GOT3 (cell line): ENCODE measurements at places on chromosomes 5 and 9.

GRCh38 chr5:34574936-34575467, 81.1 kb upstream of the RAI14 start:
- no peak for DNase-seq

- no peak for DNase-seq
These were observed 236.2 kb downstream of the NNT start for GRCh38 chr5:43839218-43839617.

DNA sequence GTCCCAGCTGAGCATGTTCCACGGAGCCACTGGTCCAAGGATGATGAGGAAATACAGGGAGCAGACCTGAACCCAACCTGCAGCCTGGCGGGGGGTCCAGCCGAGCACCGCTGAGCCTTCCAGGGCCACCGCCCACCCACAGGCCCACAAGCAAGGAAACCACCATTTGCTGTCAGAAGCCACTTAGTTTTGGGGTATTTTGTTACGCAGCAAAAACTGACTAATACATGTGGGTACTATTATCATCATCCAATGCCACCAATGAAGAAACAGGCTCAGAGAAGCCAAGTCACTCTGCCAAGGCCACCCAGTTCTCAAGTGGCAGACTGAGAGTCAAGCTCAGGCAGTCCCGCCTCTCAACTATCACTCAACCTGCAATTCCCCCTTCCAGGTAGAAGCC, 48.0 kb upstream of the RXRA start:
- no peak for DNase-seq

- DNase-seq, result no peak
These were observed 20.4 kb upstream of the DELE1 start for GRCh38 chr5:141903261-141903660.

GRCh38 chr9:79131824-79132377, 439.9 kb upstream of the TLE4 start:
- no peak for DNase-seq

GRCh38 chr5:148825716-148826052, 727 bp upstream of the ADRB2 start:
- DNase-seq, result no peak

- no peak for DNase-seq
These were observed 10.0 kb downstream of the TRAF1 start for GRCh38 chr9:120916588-120916987.

DNA sequence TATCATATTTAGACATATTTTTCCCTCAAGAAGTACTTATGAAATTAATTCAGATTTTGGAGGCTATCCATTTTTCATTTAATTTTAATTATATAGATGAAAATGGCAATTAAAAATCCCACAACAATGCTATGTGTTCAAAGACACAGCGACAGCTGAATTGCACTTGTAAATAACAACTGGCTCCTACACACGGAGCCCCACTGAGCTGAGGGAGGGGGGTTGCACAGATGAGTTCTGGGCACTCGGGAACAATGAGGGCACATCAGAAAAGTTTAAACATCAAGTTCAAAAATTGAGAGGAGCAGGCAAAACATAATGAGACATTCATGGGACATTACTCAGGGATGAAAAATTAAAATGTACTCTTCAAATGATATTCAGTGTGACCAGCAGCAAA, 104.9 kb downstream of the MARCHF3 start:
- no peak for DNase-seq

GRCh38 chr5:33504570-33504969, 63.8 kb downstream of the TARS1 start:
- DNase-seq, result no peak

- DNase-seq, result no peak
These were observed 6.9 kb downstream of the CXCL14 start for GRCh38 chr5:135571902-135572301.

DNA sequence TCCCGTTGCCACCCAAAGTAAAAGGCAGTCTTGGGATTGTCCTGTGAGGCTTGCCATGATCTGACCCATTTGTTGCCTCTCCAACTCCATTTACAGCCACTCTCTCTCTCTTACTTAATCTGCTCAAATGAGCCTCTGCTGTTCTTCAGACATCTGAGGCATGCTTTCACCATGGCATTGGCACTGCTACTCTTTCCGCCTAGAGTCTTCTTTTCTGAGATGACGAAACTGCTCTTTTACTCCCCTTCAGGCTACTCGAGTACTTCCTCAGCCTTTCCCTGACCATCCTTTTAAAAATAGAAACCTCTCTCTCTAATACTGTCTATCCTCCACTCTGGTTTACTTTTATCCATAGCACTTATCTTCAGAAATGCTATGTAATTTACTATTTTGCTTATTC, 9.0 kb downstream of the FOCAD start:
- no peak for DNase-seq

DNA sequence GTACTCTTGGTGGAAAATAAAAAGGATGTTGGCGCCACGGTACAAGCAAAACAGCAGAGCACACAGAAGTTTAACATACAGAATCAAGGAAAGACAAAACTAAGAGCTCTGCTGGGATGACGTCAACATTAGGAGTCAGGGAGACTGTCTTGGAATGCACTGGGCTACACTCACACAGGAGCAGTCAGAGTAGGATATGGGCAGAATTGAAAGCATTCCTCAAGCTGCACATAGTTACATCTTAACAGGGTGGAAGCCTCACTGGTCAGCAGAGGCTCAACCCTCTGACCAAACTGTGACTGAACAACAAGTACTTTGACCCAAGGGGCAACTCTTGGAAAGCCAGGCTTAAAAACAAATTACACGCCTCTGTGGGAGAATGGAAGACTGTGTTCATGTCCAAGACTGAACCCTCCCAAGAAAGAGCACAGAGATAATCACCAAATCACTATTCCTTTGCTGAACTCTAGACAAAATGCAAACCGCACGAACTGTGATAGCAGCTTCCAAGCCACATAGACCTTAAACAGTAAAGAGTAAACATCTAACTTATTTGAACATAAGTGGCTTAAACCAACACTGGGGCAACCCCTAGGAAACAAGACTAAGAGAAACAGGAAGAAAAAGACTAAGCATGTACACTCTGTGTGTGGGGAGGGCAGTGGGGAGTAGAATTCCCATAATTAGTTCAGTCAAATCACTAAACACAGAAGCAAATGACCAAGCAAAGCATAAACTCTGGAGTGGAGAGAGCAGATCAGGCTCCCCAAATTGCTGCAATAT, 772.7 kb downstream of the PRELID2 start:
- DNase-seq, result no peak

GRCh38 chr5:133124891-133125290, 73.1 kb downstream of the HSPA4 start:
- no peak for DNase-seq

DNA sequence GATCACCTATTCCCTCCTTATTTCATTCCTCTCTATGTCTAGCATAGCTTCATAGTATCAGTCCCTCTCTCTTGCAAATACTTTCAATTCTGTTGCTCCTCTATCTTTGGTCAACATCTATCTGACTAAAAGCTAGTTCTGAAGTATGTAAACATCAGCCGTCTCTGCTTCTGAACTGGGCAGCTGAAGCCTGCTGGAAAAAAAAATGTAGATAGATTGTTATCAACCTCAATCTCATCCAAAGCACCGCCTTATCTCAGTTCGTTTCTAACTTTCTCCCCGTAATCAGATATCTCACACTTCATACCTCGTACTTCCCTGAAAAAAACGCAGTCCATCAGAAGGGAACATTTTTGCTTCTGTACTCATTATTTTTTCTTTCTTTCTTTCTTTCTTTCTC, 4.5 kb upstream of the SEMA6A start:
- no peak for DNase-seq

DNA sequence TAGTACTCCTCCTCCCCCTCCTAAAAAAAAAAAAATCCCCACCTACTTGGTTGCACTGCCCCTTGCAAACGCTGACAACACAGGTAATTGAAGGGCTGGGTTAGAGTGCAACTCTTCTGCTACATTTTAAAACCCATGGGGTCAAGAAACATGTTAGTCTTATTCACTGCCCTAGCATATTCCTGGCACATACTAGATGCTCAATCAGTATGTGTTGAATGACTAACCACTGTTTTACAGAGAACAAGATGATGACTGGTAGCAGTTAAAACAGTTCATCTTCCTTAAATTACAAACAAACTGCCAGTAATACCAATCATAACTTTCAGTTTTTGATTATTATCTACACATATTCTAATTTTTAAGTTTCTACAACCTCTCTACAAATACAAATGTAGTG, 124.4 kb downstream of the NFIB start:
- DNase-seq, result no peak

GRCh38 chr9:3127564-3127963, 283.7 kb upstream of the PUM3 start:
- no peak for DNase-seq

GRCh38 chr5:14241141-14241540, 98.0 kb downstream of the TRIO start:
- no peak for DNase-seq

GRCh38 chr5:14678773-14679334, 14.3 kb downstream of the OTULIN start:
- no peak for DNase-seq

DNA sequence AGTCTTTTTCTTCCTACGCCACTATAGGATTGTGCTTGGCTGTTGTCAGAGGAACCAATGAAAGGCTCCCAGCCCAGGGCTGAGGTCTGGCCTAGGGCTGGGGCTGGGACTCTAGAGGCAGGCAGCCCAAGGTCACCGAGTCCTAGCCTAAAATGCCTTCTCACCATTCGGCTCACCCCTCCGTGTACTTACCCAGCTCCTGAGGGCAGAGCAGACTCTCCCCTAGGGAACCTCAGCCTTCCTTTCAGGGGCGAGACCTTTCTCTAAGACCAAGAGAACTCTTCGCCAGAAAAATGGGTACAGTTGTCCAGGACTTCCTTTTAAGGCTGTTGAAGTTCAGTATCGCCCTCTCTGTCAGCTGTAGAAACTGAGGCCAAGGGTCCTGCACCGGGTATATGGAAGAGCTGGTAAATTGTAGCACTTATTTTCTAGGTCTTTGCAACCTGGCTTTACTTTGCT, 1.7 kb upstream of the SPRY4 start:
- no peak for DNase-seq

GRCh38 chr5:53480416-53481158, at the start of gene FST:
FST (plus strand) TSS chr5:53480629; CDS start chr5:53480792, 163 bp downstream.
- no peak for DNase-seq

GRCh38 chr5:131262953-131263541, 806 bp upstream of the CDC42SE2 start:
- DNase-seq, result no peak

- DNase-seq, result no peak
These were observed 11.3 kb downstream of the RALGPS1 start for GRCh38 chr9:126925876-126926275.

DNA sequence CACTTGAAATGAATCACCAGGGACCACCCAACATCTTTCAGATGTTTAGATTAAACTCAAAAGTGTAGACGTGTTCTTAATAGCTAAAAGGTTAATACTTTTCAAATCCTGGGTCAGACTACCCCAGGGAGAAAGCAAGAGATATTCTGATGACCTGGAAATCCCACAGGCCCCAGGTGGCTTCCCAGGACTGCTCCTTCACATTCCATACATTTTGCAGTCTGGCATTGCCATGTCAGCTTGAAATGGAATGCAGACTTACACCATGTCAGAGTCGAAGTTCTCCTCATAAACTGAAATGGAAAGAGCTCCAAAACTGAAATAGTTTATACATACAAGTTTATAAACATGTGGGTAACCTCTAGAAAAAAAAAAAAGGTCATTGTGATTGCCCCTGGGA, 61.5 kb downstream of the TMEM167A start:
- DNase-seq, result no peak

DNA sequence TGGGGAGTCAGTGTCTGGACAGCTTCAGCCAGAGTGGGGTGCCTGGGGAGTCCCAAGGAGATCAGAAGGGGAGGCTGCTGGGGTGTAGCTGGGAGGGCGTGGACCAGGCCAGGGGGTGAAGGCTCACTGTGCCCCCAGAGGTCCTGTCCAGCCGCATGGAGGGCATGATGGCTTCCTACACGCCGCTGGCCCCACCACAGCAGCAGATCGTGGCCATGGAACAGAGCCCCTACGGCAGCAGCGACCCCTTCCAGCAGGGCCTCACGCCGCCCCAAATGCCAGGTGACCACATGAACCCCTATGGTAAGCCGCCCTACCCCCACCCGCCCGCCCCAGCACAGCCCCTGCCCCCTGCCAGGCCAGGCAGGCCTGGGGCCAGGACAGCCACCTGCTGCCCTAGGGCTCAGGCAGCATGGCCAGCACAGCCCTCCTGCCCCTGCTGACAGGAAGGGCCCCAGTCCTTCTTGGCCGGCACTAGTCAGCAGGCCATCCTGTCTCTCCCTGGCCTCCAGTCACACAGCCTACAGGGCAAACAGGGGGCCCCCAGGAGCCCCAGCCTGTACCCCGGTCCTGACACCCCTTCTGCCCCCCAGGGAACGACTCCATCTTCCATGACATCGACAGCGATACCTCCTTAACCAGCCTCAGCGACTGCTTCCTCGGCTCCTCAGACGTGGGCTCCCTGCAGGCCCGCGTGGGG, 82.1 kb downstream of the LMX1B start:
- no peak for DNase-seq

- DNase-seq, result no peak
These were observed 17.6 kb downstream of the HAPLN1 start for GRCh38 chr5:83703059-83703458.

DNA sequence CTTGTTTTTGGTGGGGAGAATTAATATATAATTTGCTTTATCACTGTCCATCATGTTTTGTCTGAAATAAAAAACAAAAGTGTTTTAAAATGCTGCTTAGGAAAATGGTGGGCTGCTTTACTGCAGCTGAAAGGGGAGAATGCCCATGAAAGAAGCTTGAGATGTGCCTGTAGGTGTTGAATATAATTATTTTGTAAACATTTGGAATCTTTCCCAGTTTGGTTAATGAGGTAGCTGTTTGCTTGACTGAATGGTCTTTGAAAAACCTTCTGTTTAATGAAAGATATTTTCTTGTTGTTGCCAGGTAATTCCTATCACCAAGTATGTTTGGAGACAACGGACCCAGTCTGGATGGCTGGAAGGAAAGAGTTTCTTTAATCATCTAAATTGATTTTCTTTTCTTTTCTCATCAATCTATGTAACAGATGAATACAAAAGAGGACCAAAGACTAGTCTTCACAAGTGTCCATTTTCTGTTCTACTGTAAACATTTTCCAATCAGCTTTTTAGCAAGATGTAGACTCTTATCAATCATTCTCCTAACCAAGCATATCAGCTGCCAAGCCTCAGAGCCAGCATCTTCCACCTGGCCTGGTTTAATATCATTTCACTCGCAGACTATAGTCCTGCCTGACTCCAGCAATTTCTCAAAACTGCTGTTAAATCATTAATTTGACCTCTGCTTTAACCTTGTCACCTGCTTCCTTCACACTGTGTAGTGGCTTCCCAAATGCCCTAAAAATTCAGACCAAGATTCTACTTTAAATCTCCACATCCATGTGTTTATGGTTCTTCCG, 441.2 kb upstream of the CHD1 start:
- DNase-seq, result no peak

- no peak for DNase-seq
These were observed 245.8 kb downstream of the TLE4 start for GRCh38 chr9:79817438-79818004.

- DNase-seq, result no peak
These were observed 42.5 kb upstream of the MELK start for GRCh38 chr9:36530224-36530623.

DNA sequence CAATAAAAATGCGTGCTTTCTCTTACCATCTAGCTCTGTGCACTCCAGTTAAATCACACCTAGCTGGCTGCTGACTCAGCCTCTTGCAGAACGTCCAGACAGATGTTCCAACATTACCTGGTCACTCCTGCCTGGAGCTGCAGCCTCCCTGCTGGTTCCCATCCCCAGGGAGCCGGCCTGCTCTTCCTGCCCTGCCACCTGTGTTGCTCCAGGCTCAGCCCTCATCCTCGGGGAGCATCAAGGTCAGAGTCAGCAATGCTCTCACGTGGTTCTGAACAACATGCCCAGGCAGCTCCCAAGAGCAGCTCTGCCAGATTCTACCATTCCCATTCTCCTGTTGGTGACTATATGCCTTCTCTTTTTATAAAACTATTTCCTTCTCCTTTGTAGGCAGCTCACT, 81.3 kb downstream of the GADD45G start:
- DNase-seq, result no peak
